ENCODE measurements at places on chromosomes 5 and 9.
A peak's percentile ranks its signal among the peaks of the same experiment; 100 is the strongest.

DNA sequence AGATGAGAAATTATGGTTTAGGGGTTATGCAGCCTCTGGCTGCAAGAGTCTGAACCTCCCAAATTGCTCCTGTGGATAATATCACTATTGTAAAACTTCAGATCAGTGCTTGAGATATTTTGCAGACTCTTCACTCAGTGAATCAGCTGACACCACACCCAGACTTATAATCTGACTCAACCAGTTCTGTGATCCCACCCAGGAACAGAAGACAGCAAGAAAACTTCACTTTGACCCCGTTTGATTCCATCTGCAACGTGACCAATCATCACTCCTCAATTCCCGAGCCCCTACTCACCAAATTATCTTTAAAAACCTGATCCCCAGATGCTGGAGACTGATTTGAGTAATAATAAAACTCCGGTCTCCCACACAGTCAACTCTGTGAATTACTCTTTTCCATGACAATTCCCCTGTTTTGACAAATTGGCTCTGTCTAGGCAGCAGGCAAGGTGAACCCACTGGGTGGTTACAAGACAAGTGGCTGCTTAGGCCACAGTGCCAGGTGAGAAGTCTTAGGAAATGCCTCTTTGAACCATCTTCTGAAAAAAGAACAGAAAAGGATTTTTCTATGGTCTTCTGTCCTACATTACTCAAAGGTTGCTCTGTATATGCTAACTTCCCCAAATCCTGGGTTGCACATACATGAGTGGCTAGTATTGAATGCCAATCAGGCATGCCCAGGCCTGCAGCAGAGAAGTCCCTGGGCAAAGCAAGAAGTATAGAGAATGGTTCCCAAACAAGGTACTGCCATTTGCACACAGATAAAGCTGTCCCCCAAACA lies 588.0 kb downstream of the PRELID2 start:
- DNase-seq, result no peak

GRCh38 chr5:95086927-95087815 lies 197.7 kb downstream of the MCTP1 start:
- DNase-seq, result no peak

DNA sequence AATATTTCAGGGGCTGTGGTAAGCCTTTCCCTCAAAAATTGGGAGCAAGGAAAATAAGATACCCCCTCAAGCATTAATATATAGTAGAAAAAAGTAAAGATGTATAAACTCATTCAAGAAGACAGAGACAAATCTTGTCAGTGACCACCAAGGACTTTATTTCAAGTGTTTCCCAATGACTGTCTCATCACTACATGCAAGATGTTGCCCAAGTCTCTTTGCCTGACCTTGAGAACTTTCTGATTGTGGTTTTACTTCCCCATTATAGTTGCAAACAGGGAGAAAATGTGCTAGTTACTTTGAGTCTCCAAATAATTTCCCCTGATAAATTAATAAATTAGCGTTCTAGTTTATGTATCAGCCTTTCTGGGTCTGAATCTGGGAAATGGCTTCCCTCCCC lies 4.0 kb upstream of the SLC46A2 start:
- no peak for DNase-seq

DNA sequence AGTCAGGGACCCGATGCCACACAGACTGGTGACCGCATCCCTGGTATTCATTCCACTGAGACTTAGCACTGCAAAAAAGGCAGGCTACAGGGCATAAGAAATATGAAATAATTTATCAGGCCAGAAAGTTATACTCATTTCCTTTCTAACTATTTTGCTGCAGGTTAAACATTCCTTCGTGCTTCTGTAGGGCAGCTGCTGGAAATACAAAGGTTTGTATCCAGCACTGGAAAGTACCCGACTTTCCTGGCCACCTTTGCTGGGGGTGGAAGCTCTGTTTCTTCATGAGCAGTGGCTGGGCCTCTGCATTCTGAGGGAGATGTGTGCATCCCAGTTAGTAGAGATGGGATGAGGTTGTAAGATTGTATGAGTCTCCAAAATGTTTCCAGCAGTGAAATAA lies 478.6 kb upstream of the WWC1 start:
- no peak for DNase-seq

DNA sequence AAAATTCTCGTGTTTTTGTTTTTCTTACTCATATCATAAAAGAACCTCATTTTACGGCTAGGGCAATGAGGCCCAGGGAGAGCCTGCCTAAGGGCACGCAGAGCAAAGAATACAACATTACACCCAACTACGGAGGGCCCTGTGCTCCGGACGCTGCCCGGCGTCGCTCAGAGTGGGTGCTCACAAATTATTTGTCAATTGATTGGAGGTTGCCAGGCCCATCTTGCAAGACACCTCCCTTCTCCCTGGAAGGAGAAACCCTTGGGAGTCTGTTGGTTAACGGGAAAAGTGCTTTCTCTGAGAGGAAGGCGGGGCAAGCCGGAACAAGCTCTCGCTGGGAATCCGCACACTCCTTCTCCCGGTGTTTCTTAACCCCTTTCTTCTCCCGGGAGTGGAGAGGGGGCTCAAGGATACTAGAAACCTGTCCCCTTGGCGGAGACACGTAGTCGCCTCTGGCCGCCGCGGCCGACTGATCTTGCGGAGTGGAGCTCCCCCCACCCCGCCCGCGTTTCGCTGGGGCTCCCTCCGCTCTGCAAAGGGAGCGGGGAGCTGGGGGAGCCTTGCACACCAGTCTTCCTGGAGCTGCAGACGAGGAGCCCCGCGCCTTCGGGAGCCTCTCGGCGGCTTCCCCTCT lies 599.3 kb upstream of the SGCD start:
- DNase-seq, result no peak

DNA sequence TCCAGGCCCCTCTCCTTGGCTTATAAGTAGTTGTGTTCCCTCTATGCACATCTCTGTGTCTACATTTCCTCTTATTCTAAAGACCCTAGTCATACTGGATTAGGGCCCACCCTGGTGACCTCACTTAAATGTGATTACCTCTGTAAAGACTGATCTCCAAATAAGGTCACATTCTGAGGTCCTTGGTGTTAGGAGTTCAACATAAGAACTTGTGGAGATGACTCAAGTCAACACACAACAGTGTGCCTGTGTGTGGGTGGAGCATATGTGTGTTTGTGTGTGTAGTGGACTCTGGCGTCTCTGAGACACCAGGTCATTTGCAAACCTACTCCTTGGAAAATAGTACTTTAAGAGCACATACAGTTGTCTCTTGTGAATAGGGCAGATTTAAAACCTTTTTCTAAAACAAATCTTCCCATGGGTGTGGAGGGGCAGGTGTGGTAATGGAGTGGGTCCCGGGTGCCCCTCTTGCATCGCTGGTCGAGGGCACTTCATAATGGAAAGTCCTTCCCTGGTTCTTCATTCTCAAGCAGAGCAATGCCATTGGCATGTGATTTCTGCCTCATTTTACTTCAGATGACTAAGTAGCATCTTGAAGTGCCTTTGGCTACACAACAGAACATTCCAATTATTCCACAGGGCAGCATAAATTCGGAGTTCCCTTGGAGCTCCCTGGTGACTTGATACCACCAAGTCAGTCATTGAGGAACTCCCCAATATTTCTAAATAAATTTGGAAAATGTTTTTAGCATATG lies 84.4 kb downstream of the C9orf152 start:
- no peak for DNase-seq

GRCh38 chr5:125198270-125198974 lies 452.0 kb upstream of the ZNF608 start:
- DNase-seq, result peak; percentile 89

GRCh38 chr5:61619289-61619688 lies 287.2 kb downstream of the ZSWIM6 start:
- DNase-seq, result no peak

GRCh38 chr5:38556599-38557307 lies at the start of gene LIFR:
Gene LIFR, minus strand, starts transcription at chr5:38556646. Its CDS starts 25,999 bp downstream, at chr5:38530647.
- peak; percentile 64 for DNase-seq

DNA sequence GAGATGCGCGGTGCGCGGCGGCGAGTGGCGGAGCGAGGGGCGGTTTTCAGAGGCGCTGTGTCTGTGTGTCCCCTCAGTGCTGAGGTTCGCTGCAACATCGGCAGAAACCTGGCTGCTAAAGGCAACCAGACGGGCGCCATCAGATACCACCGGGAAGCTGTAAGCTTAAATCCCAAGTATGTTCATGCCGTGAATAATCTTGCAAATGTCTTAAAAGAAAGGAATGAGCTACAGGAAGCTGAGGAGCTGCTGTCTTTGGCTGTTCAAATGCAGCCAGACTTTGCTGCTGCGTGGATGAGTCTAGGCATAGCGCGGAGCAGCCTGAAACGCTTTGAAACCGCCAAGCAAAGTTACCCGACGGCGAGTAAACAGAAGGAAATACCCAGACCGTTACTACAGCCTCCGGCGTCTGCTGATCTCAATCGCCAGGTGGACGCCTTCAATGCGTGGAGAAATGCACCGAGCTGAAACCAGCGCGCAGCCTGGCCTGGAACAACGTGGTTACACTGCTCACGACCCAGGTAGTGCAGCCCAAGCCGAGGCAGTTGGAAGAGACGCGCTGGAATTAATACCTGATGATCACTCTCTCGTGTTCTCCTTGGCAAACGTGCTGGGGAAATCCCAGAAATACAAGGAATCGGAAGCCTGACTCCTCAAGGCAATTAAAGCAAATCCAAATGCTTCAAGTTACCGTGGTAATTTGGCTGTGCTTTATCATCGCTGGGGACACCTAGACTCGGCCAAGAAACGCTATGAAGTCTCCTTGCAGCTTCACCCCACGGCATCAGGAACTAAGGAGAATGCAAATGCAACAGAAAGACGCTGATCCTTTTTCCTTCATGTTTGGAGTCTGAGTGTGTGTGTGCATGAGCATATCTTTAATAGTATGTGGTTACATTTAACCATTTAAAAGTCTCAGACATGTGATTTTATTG lies 15.9 kb downstream of the OR2V1 start:
- no peak for DNase-seq

- DNase-seq, result peak; percentile 19
These were observed 60.9 kb downstream of the CXXC5 start for GRCh38 chr5:139708877-139709581.

GRCh38 chr5:132099905-132100304 lies 26.3 kb downstream of the CSF2 start:
- no peak for DNase-seq

- DNase-seq, result no peak
These were observed 182.2 kb downstream of the PDE4D start for GRCh38 chr5:59711310-59711709.
